ENCODE measurements at places on chromosomes 1 and 21.

DNA sequence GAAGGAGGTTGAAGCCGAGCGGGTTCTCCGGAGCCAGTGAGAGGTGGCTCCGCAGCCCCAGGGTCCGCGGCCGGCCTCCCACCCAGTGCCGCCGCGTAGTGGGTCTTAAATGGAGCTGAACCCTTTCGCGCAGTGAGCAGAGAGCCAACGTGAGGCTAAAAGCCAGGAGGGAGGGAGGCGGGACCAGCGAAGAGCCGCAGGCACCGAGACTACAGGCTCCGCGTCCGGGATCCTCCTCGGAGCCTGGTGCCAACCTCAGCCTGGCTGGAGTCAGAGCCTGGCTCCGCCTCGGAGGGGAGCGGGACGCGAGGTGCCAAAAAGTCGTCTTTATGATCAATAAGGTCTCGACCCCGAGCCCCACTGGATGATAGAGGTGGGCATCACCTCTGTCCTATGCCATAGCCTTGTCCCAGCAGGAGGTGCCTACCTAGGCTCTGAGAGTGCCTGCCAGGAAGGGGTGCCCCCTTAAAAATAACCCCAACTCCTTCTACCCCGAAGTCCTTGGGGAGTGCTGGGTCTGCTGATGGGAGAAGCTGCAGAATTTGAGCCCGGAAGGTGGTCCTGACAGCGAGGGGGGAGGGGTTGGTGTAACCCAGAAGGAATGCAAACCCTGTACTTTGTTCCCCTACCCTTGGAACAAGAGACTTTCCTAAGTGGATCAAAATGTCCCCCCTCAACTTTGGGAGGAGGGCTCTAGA is 1.6 kb downstream of the IGSF21 start:
- DNase-seq: no peak

DNA sequence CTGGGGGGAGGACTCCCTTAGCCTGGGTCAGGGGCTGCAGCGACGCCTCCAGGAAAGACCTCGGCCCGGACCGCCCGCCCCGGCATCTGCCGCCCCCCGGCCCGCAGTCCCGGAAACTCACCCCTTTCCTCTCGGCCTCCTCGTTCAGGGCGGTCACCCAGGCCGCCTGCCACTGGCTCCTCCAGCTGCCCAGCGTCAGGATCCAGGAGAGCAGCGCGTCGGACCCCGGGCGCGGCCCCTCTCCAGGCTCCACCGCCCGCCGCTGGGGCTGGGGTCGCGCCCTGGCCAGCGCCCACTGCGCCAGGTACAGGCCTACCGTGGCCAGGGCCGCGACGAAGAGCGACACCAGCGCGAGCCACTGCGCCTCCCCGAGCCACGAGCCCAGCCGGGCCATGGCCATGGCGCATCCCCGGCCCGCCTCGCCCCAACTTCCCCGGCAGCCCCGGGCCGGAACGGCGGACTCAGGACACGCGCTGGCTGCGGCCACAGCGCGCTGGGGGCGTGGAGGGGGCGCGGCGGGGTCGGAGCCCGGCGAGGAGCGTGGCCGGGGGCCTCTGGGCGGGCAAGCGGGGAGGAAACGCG is 478 bp downstream of the C2CD2 start:
- DNase-seq: no peak

GRCh38 chr1:55669293-55669692 is 454.1 kb upstream of the USP24 start:
- no peak for DNase-seq

GRCh38 chr1:231107151-231107550 is 54.7 kb upstream of the TRIM67 start:
- no peak for DNase-seq

DNA sequence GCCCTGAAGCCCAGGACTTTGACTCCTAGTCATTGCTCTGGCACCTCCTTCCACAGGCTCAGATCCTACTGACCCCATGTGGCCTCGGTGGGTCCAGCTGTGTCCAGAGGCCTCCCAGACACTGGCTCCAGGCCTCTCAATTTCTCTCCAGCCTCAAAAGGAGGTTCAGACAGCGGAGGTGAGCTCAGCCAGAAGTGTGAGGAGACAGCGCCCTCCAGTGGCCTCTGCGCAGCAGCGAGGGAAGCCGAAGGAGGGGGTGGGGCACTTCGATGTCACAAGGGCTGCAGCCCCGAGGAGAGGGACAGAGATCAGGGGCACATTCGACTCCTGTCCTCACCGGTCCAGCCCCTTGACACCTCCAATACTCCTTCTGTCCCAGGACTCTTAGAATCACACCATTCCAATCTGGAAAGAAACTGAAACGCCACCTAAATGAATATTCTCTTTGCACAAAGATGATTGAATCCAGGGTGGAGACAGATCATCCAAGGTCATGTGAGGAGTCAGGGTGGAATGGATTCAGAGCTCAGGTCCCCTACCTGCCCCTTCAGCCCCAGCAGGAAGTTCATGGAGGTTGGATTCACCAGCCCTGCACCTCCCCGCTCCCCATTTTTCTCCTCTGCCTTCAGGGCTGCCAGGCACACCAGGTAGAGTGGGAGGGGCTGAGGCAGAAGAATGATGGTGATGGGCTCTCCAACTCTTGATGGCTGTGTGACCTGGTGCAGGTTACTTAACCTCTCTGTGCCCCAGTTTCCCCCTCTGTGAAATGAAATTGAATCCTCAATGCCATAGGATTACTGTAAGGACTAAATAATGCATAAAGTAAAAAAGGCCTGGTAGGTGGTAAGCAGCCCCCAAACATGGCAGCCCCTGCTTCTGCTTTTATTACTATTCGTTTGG is 34.8 kb upstream of the ZBTB40 start:
- no peak for DNase-seq

GRCh38 chr1:2482588-2482987 is 6.5 kb downstream of the PLCH2 start:
- DNase-seq: no peak

Measured in stimulated activated CD4-positive, alpha-beta T cell treated with anti-CD3 and anti-CD28 coated beads, TNF-alpha, amount 100 ng/mL, for 1 hour (primary cell).